ENCODE measurements at places on chromosomes 13 and 19.

- DNase-seq = no peak
Measured at GRCh38 chr19:36421749-36422481, 3.5 kb upstream of the ZFP82 start.

DNA sequence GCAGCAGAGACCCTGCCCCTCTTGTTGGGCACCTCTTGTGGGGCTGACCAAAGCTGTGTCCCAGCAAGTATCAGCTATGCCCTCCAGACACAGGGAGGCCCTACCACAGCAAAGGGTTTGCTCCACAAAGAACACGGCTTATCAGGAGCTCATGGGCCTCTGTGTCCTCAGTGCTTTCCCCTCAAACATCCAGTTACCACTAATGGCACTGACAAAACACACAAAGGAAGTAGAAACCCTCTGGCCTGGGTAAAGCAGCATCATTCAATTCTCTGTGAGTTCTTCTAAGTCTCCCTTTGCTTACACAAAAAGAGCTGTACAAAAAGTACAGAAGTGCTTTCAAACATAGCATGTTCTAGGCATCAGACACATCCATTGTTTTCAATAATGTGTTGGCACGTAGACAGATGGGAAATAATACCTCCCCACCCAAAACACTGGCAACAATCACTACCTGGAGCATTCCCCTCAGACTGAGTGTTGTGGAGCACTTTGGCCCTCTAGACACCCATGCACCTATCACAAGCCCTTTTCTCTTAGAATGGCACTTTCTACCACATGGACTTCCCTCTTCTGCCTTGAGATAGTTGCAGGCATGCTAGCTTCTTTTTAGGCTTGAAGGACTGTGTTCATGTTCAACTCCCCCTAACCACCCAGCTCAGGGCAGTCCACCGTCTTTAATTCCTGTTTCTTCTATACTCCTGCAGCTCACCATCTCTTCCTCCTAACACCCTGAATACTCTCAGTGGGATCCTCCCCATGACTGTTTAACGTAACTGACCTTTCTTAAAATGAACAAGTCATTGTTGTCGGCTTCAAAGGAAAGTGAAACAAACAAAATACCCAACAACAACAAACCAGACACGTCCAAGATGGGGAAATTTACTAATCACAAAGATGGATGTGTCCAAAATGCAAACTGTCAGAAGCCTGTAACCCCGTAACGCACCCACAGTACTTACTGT is 43.5 kb downstream of the ATP7B start:
- no peak for DNase-seq

DNA sequence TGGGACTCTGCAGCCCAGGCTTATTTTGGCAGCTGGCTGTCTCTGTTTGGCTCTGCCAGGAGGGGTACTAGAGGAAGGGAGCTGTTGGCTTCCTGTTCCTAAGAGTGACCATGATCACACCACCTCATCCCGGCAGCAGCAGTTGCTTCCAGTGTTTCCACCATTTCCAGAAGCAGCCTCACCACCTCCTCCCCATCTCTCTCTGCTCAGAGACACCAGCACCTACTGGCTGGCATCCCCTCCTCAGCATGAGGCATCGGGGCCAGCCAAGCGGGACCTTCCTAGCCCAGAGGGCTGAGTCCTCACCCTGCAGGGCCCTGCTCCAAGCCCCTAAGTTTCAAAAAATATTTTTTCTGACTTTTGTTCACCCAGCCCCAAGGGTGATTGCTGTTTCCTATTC is 59.0 kb downstream of the NUFIP1 start:
- no peak for DNase-seq

GRCh38 chr13:44440046-44440608 is 66.5 kb downstream of the SERP2 start:
- DNase-seq = no peak

- peak; percentile 85 for DNase-seq
Measured at GRCh38 chr19:44626048-44626624, 12.8 kb downstream of the IGSF23 start.

All from retinal pigment epithelial cell (primary cell).